ENCODE measurements at places on chromosomes 12 and 14.
A peak's percentile ranks its signal among the peaks of the same experiment; 100 is the strongest.

GRCh38 chr12:12108441-12109058 lies 37.8 kb downstream of the BCL2L14 start:
- no peak for DNase-seq

GRCh38 chr12:124240493-124240892 lies 54.4 kb upstream of the RFLNA start:
- DNase-seq, result no peak

- no peak for DNase-seq
Observed at GRCh38 chr12:15733136-15733535, 56.1 kb downstream of the EPS8 start.

- DNase-seq, result no peak
Observed at GRCh38 chr12:128817111-128818015, 6.4 kb downstream of the SLC15A4 start.

- DNase-seq, result no peak
Observed at GRCh38 chr14:81591266-81591665, 57.6 kb upstream of the SEL1L start.

DNA sequence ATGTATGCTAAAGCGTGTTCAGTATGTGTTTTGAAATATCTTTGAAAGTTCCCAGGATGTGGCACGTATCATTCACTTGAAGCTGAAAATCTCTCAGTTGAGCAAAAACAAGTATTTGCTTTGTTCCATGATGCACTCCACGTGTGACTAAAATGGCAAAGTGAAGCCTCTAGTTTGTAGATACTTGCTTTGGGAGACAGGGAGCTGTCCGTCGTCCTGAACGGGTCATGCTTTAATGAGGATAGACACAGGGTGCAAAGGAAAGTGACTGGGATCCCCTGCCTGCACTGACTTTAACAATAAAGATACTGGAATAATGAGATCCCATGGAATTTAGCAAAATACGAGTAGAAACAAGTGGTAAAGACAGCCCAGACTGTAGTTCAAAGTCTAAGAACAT lies 991.4 kb downstream of the NRXN3 start:
- DNase-seq, result no peak

DNA sequence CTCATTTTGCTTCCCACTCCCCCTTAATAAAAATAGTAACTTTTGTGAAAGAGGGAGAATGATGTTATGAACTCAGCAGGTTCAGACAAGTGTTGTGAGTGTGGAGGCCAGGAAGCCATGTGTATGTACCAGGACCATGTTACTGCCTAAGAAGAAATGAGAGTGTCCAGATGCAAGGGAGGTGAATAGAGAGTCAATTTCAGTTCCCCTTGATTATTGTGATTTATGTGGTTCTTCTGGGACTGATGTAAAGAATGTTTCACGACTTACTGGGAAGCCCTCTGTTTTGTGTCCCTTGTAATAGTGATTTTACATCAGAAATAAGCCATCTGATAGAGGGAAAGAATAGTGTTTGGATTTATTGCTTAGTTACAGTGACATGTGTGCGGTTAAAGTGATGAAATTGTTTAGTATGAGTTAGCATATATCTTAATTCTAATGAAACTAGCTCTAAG lies 32.5 kb downstream of the FBXO34 start:
- DNase-seq, result no peak

GRCh38 chr12:90653040-90653439 lies 301.9 kb downstream of the CCER1 start:
- no peak for DNase-seq

- no peak for DNase-seq
Observed at GRCh38 chr12:52649066-52649465, 2.9 kb downstream of the KRT2 start.

DNA sequence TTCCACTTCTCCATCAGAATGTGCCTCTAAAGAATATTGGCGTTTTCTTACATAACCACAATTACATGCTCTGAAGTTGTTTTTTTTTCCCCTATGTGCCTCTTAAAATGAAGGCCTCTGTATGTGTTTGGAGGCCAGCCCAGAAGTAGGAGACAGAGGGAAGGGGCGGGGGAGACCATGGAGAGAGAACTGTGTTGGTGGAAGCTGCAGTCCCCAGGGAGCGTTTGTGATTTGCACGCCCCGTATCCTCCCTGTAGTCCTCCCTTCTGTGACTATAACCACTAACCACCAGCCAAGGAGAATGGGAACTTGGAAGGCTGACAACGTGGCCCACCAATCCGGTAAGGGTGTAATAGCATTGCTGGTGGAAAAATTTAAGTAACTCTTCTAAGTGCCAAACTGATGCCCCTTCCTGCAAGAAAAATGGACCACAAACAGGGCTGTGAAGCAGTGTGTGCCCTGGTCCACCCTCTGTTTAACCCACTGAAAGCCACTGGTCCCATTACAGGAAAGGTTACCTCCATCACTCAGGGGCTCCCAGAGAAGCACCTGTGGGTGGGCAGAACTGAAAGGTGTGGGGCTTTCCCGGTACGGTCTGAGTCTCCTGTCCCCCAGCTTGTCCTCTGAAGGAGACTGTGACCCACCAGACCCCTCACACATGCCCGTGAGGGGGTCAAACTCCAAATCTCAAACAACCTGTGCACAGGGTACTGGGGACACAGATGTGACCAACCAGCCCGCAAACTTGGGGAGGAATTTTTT lies 36.8 kb downstream of the CCDC88C start:
- no peak for DNase-seq

DNA sequence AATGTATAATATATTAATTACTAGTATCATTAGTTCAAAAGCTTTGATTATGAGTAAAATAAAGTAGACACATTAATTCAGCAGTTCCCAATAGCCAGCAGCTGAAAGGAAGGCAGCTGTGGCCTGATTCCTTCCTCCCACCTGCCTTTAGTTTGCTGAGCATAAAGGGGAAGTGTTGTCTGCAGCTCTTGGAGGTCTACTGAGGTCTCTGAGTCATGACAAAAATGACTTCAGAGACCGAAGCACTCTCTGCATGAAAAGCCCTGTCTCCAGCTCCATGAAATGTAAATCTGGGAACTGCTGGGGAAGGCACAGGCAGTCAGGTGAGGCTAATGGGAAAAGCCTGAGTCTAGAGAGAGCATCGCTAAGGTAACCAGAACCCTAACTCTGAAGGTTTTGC lies 165.4 kb downstream of the NRXN3 start:
- no peak for DNase-seq

- no peak for DNase-seq
Observed at GRCh38 chr12:115370650-115371049, 686.7 kb upstream of the TBX3 start.

DNA sequence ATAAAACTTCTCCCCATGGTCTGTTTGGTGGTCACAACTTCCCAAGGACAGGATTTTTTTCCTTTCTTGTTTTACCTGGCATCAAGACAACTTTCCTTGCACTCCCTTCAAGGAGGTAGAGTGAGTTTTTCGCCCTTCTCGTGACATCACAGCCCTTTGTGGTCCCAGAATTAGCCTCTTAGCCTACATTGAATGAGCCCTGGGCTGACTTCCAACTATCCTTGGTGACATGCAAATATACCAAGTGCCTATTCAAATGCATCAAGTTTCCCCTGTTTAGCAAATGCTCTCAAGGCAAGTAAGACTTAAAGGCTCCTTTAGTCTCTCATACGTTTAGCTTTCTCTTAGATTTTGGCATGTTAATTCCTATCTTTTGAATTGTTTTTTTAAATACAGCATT lies 36.6 kb downstream of the TC2N start:
- no peak for DNase-seq

DNA sequence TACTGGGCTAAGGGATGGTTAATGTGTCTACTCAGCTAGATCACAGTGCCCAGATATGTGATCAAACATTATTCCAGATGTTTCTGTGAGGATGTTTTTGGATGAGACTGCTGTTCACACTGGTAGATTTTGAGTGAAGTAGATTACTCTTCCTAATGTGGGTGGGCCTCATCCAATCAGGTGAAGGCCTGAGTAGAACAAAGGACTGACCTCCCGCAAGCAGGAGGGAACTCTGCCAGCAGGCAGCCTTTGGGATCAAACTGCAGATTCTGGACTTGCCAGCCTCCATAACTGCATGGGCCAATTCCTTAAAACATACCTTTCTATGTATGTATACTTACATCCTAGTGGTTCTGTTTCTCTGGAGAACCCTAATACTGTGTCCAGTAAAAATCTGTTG lies 219.3 kb downstream of the APAF1 start:
- DNase-seq, result no peak

DNA sequence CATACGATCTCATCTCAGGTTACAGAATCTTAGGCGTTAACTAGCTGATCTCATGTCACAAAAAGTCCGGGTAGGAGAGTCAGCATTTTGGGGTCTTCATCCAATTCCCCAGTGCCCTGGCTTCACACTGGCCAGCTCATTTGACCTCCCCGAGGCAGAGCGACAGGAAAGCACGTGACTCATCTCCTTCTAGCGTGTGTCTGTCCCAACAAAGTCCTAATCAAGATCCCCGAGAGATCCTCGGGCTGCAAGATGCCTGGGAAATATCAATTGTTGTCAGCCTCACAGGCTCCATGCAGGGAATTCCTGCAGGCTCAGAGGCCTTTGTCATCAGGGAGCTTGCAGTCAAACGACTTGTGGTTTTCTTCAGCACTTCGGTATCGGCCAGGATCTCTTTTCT lies 57.5 kb downstream of the ZNF664 start:
- no peak for DNase-seq

DNA sequence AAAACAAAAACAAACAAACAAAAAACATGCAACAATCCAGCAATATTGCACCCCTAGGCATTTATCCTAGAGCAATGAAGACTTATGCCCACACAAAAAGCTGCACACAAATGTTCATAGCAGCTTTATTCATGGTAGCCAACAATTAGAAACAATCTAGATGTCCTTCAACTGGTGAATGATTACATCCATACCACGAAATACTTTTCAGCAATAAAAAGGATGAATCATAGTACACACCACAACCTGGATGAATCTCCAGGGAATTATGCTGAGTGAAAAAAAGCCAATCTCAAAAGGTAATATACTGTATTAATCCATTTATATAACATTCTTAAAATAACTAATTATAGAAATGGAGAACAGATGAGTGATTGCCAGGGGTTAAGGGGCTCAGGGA lies 14.5 kb upstream of the GPR162 start:
- DNase-seq, result no peak

GRCh38 chr14:61973981-61974380 lies 211.8 kb downstream of the SNAPC1 start:
- DNase-seq, result no peak

- no peak for DNase-seq
Observed at GRCh38 chr14:61179796-61180398, 101.2 kb downstream of the TMEM30B start.

GRCh38 chr14:76844223-76844622 lies 18.0 kb downstream of the LRRC74A start:
- DNase-seq, result peak; percentile 29

DNA sequence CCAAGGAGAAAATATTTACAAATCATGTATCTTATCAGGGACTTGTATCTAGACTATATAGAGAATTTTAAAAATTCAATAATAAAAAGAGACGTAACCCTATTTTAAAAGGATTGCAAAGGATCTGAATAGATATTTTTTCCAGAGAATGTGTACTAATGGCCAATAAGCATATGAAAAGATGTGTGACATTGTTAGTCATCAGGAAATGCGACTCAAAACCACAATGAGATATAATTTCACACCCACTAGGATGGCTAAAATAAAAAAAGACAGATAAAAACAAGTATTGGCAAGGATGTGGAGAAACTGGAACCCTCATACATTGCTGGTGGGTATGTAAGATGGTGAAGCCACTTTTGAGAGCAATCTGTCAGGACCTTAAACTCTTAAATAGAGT lies 141.9 kb upstream of the BMP4 start:
- no peak for DNase-seq

DNA sequence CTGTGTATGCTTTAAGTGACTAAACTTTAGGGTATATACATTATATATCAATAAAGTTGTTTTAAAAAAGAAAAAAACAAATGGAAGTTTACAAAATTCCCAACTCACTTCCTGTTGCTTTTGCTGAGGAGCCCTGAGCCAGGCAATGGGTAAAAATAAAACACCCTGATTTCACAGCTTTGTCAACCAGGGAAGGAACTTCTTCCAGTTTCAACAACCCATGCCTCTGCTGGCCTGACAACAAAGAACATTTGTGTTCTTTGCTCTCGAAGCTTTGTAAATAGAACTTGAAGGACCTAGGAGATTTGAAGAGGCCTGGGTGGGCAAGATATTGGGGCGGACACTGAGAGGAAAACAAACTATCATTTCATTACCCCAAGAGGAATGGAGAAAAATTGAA lies 141.2 kb upstream of the NOS1 start:
- DNase-seq, result no peak

DNA sequence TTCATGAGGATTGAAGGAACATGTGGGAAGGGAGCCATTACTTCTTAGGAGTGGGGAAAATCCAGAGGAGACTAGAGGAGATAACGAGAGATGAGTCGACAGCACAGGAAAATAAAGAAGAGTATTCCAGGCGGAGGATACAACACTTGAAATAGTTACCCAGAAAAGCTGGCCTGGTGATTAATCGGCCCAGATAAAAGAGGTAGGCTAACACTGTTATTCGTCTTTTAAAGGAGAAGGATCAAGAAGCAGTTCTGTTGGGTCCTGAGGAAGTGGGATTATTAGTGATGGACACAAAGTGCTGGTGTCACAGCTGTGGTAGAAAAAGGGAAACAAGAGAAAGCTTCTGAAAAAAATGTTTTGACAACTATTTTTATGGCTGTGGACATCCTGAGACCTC lies 425.3 kb downstream of the ZFP36L1 start:
- no peak for DNase-seq

DNA sequence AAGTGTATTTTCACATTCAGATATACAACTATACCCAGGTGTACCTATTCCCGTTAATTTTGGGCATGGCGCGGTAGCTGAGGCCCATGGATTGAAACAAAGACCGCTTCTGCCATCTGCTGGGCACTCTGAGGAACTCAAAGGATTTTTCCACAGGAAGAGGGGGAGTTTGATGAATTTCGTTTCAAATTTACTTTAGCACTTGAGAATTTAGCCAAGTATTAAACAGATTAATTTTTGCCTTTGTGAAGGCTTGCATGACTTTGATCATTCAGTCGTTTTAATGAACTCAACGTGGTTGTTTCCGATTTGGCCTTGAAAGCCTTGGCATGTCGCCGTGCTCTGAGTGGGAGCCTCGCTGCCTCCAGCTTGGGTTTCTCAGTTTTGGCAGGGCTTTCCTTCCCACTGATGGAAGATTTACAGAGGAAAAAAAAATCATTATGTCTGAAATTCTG lies 153.2 kb upstream of the DDHD1 start:
- DNase-seq, result peak; percentile 3

GRCh38 chr12:41217727-41218126 lies 29.6 kb downstream of the PDZRN4 start:
- no peak for DNase-seq

GRCh38 chr14:36900846-36901245 lies 239.2 kb downstream of the PAX9 start:
- no peak for DNase-seq

DNA sequence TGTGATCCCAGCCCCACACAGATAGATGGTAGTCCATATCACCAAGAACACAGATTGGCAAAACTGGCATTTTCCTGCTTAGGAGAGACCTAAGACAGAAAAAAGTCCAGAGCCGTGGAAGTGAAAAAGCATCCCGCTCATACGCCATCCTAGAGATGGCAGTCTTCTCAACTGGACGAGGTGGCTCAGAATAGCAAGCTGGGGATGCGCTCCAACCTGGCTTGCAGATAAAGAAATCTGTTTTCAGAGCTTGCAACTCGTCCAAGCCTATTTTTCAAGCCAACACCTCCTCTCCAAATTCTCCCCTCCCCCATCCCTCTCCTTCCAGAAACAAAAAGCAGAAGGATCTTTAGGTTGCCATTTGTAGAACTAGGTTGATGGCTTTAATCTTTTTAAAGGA lies 74.3 kb upstream of the OTX2 start:
- DNase-seq, result no peak

- DNase-seq, result peak; percentile 18
Observed at GRCh38 chr12:103924761-103925641, 5.2 kb upstream of the HSP90B1 start.

Data from stimulated activated CD8-positive, alpha-beta memory T cell treated with anti-CD3 and anti-CD28 coated beads, Interleukin-4, amount 100 ng/mL, for 24 hours (primary cell).